Epithelial cell of umbilical artery (primary cell): ENCODE measurements at places on chromosomes 3 and 15. TPM values are rescaled to one million over a fixed set of nuclear protein-coding genes. Genes with fewer than 3 reads are reported as not detected.

ATP8B4 gene
- under 0.01 TPM in 1 of 2 replicates, not detected in the other for total RNA-seq

ANKRD63 gene
- not detected in 2 replicates for total RNA-seq

ITPKA gene
- total RNA-seq = 0.46 and 0.65 TPM in 2 replicates

THSD4 gene
- total RNA-seq = 22.6 and 23.1 TPM in 2 replicates

ARPIN gene
- total RNA-seq = 9.1 and 11.7 TPM in 2 replicates

AGBL1 gene
- not detected in 2 replicates for total RNA-seq

LARP6 gene
- total RNA-seq = 14.4 and 16.9 TPM in 2 replicates

PAQR5 gene
- total RNA-seq = under 0.01 and 0.15 TPM in 2 replicates

CHAC1 gene
- total RNA-seq = 8.1 and 15.2 TPM in 2 replicates

STARD9 gene
- 2.9 and 5.8 TPM in 2 replicates for total RNA-seq

CHRM5 gene
- not detected in 2 replicates for total RNA-seq

REC114 gene
- not detected in 2 replicates for total RNA-seq

EPHA6 gene
- total RNA-seq = not detected in 2 replicates

CPN2 gene
- total RNA-seq = not detected in 2 replicates

STAB1 gene
- total RNA-seq = 189 and 191 TPM in 2 replicates

CYP11A1 gene
- not detected in 2 replicates for total RNA-seq

THAP10 gene
- 1.9 and 3.8 TPM in 2 replicates for total RNA-seq

DGKG gene
- not detected in 2 replicates for total RNA-seq

DUOX1 gene
- not detected in 2 replicates for total RNA-seq

DUT gene
- total RNA-seq = 61.4 and 68.8 TPM in 2 replicates

VEPH1 gene
- total RNA-seq = 259 and 323 TPM in 2 replicates

C2CD4A gene
- 4.2 and 5.2 TPM in 2 replicates for total RNA-seq

COL8A1 gene
- total RNA-seq = 69.2 and 518 TPM in 2 replicates

KCNMB2 gene
- total RNA-seq = 0.46 TPM in 1 of 2 replicates, not detected in the other

COL7A1 gene
- 0.76 and 1.9 TPM in 2 replicates for total RNA-seq

PARP3 gene
- total RNA-seq = 7.1 and 7.8 TPM in 2 replicates

EFHB gene
- 0.65 TPM in 1 of 2 replicates, not detected in the other for total RNA-seq

SYNPR gene
- not detected in 2 replicates for total RNA-seq

GOLGA8K gene
- total RNA-seq = 0.30 and 0.32 TPM in 2 replicates

ISLR2 gene
- total RNA-seq = not detected in 2 replicates

PLSCR2 gene
- total RNA-seq = not detected in 2 replicates

TRPM1 gene
- under 0.01 TPM in 1 of 2 replicates, not detected in the other for total RNA-seq

PSMD6 gene
- 125 and 150 TPM in 2 replicates for total RNA-seq

BOC gene
- total RNA-seq = 0.15 and 0.32 TPM in 2 replicates

HES1 gene
- total RNA-seq = 38.9 and 42.6 TPM in 2 replicates

C3orf70 gene
- under 0.01 and 0.15 TPM in 2 replicates for total RNA-seq

BCHE gene
- 12.0 and 36.5 TPM in 2 replicates for total RNA-seq

LMAN1L gene
- total RNA-seq = not detected in 2 replicates

C3orf80 gene
- under 0.01 TPM in 1 of 2 replicates, not detected in the other for total RNA-seq

ZNF80 gene
- total RNA-seq = not detected in 2 replicates

DZIP1L gene
- total RNA-seq = 8.8 and 16.0 TPM in 2 replicates

GPR62 gene
- total RNA-seq = under 0.01 TPM in 1 of 2 replicates, not detected in the other

SPINK8 gene
- total RNA-seq = not detected in 2 replicates

GPR156 gene
- under 0.01 TPM in 2 replicates for total RNA-seq

PCBP4 gene
- total RNA-seq = 20.1 and 26.0 TPM in 2 replicates

CHMP2B gene
- total RNA-seq = 24.7 and 27.4 TPM in 2 replicates

GRAMD1C gene
- 43.9 and 45.1 TPM in 2 replicates for total RNA-seq

KLHL6 gene
- 18.2 and 24.8 TPM in 2 replicates for total RNA-seq

CLDN18 gene
- not detected in 2 replicates for total RNA-seq

PPP1R14D gene
- not detected in 2 replicates for total RNA-seq

BLOC1S6 gene
- total RNA-seq = 76.9 and 78.3 TPM in 2 replicates

KNG1 gene
- total RNA-seq = not detected in 2 replicates

TRIM42 gene
- total RNA-seq = not detected in 2 replicates

CHST14 gene
- 10.7 and 12.2 TPM in 2 replicates for total RNA-seq

ZNF660 gene
- total RNA-seq = 0.61 and 0.65 TPM in 2 replicates
